CD4-positive, CD25-positive, alpha-beta regulatory T cell (primary cell): ENCODE measurements at places on chromosomes 7 and 10. TPM values are rescaled to one million over a fixed set of nuclear protein-coding genes. Genes with fewer than 3 reads are reported as not detected.

DNA sequence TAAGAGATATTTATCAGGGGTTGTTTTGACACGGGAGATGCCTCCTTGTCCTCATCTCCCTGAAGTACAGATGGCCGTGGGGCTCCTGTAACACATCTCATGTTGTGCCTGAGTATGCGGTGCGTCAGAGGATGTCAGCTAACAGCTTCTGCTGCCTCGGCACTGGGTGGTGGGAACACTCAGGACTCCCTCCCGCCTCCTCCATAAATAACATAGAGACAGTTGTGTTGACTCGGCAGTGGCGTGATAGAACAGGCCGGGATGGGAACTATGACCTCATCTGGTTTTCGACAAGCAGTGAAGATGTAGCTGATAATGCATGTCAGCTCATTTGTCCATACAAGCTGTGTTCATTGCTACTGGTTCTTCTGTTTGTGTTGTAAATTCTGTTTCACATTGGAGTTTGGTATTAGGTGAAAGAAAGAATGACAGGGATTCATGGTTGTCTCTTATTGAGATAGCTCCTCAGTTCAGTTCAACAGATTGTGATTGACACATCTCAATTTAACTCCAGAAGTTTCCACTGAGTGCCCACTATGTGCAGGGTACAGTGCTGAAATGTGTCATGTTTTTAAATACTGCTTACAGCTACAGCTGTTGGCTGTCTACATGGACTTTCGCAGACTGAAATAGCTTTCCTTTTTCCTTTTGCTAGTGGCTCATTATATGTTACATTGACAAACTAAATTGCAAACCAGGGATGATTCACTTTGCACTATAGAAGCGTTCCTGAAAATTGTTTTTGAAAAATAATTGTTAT, 87.4 kb downstream of the CHN2 start:
- no peak for DNase-seq
- no peak overlapping the region for H3K27ac ChIP-seq
- no peaks in the 10 kb centered on the region for H3K27me3 ChIP-seq
- H3K36me3 ChIP-seq = no peaks in the 10 kb centered on the region
- no peak overlapping the region for H3K4me3 ChIP-seq

DNA sequence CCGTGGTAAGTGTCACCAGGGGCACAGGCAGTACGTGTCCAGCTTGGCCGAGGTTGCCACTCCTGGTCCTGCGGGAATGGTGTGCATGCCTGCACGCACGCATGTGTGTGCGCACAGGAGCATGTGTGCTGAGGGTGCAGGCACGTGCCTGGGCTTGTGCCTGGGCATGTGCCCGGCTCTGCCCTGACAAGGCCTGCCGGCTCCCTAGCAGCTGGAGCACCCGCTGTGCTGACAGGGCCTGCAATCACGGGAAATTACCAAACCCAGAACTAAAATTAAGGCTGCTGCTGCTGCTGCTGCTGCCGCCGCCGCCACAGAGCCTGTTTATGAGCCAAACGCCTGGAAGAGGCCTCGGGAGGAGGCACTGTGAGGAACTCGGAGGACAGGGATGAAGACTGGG, 28.7 kb downstream of the GHRHR start:
- no peak overlapping the region for H3K27ac ChIP-seq
- no peak overlapping the region for H3K4me3 ChIP-seq
- H3K4me1 ChIP-seq = peaks cover 12% of the 10 kb centered on the region
- DNase-seq = no peak
- no peaks in the 10 kb centered on the region for H3K27me3 ChIP-seq

- DNase-seq = no peak
- H3K27ac ChIP-seq = peak overlapping the region; percentile 52
- no peak overlapping the region for H3K4me3 ChIP-seq
- H3K4me1 ChIP-seq = peaks cover 53% of the 10 kb centered on the region
- H3K36me3 ChIP-seq = peaks cover 89% of the 10 kb centered on the region
Observed at GRCh38 chr7:50376056-50376820, 71.7 kb downstream of the IKZF1 start.

DNA sequence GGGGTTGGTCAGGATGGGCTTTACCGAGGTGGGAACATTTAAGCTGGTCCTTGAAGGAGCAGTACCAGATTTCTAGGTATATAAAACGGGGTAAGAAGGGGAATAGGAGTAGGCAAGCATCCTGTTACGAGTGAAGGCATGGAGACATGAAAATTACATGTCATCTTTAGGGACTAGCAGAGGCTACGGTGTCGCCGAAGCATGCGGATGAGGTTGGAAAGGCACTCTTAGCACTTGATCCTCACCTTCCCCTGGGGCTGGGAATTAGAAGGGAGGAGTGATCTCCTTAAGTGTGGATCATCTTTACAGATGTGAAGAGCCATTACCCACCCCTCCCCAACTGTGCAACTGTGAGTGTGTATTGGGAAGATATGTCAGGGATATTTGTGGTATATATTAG, 13.8 kb upstream of the ZRANB1 start:
- H3K4me1 ChIP-seq = no peaks in the 10 kb centered on the region
- H3K36me3 ChIP-seq = peaks cover 6% of the 10 kb centered on the region
- H3K27ac ChIP-seq = no peak overlapping the region
- H3K4me3 ChIP-seq = no peak overlapping the region

GRCh38 chr7:158500651-158501052, 87.0 kb downstream of the PTPRN2 start:
- H3K36me3 ChIP-seq = no peaks in the 10 kb centered on the region
- DNase-seq = no peak
- H3K27ac ChIP-seq = no peak overlapping the region
- no peaks in the 10 kb centered on the region for H3K4me1 ChIP-seq
- H3K4me3 ChIP-seq = no peak overlapping the region

DNA sequence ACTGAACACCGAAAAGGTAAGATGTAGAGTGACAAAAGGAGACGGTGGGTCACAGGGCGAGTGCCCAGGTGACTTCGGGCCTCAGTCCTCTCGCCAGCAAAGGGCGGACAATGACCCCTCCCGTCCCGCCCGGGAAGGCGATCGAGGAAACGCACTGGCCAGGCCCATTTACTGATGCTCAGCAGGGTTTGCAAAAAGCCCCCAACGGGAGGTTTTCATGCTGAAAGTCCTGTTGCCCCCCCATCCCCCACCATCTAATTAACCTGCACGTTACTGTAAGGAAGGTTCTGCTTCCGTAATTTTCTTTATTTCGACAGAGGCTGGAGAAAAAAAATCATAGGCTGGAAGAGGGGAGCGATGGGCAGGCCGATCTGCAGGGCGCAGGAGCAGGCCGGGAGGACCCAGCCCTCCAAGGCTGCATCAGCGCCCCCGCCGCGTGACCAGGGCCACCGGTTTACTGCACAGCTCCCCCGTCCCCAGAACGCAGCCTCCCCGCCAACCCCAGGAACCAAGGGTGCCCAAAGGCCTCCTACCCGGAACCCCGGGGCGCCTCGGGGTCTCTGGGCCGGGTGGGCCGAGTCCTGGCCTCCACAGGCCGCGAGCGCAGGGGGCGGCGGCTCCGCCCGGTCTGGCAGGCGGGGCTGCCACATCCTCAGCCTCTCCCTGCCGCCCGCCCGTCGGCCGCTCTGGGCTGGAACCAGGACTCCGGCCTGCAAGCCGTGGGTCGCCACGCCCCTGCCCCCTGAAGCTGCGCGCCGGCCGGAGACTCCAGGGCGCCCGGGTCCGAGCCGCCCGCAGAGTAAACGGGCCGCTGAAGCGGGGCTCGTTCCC, 613 bp downstream of the OAT start:
- H3K27me3 ChIP-seq = peaks cover 6% of the 10 kb centered on the region
- peak overlapping the region; percentile 55 for H3K4me3 ChIP-seq
- peak; percentile 29 for DNase-seq
- H3K36me3 ChIP-seq = no peaks in the 10 kb centered on the region
- H3K4me1 ChIP-seq = peaks cover 12% of the 10 kb centered on the region

DNA sequence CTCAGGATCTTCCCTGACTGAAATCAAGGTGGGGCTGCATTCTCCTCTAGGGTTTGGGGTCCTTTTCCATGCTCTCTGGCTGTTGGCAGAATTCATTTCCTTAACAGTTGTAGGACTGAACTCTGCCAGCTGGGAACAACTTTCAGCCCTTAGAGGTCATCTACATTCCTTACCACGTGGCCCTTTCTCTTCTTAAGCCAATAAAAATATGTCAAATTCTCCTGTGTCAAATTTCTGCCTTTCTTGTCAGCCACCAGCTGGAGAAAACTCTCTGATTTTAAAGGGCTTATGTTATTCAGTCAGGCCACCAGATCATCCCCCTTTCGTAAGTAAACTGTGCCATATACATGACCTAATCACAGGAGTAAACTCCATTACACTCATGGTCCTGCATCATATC, 95.3 kb upstream of the IL6 start:
- no peak overlapping the region for H3K4me3 ChIP-seq
- no peak overlapping the region for H3K27ac ChIP-seq
- peaks cover 15% of the 10 kb centered on the region for H3K27me3 ChIP-seq

GRCh38 chr10:133197786-133198185, 32.2 kb upstream of the UTF1 start:
- DNase-seq = no peak
- no peak overlapping the region for H3K4me3 ChIP-seq
- H3K27ac ChIP-seq = no peak overlapping the region
- no peaks in the 10 kb centered on the region for H3K27me3 ChIP-seq

DNA sequence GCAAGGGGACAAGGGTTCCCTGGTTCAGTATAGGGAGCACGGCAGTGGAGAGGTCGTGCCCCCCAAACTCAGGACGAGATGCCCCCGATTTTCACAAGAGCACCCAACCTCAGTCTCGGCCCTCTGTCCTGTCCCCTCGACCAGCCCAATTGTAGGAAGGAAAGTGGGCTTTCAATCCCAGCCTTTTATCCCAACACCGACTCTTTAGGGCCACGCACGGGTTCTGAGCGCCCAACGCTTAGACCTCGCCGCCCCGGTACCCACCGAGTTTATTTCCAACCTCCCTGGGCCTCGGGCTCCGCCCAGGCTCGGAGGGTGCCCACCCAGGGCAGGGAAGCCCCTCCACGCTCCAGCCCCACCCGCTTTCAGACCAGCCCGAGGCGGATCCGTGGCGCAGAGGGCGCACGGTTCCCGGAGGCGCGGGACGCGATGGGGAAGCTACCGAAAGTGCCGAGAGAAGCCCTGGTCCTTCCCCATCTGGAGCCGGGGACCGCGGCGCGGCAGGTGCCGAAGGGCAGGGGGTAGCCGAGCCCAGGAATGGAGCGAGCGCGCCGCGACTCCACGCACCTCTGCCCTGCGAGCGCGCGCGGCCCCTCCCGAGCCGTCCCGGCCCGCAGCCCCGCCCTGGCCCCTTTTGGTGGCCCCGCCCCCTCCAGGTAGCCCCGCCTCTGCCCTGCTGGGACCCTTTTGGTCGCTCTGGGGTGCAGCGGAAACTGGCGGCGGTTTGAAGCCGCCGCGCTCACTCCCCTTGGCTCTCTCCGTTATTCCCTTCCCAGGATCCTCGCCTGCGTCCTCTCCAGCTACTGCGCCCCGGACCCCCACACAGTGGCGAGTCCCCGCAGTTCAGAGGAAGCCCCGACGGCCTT, 20.4 kb downstream of the GRID2IP start:
- DNase-seq = peak; percentile 55
- H3K27me3 ChIP-seq = peaks cover 4% of the 10 kb centered on the region
- no peak overlapping the region for H3K27ac ChIP-seq
- H3K4me1 ChIP-seq = peaks cover 11% of the 10 kb centered on the region

GRCh38 chr7:16509829-16510228, 16.8 kb upstream of the LRRC72 start:
- H3K27me3 ChIP-seq = no peaks in the 10 kb centered on the region
- no peak overlapping the region for H3K27ac ChIP-seq
- H3K4me1 ChIP-seq = no peaks in the 10 kb centered on the region

- no peak overlapping the region for H3K27ac ChIP-seq
- no peak for DNase-seq
- no peaks in the 10 kb centered on the region for H3K27me3 ChIP-seq
- H3K4me3 ChIP-seq = no peak overlapping the region
- H3K4me1 ChIP-seq = no peaks in the 10 kb centered on the region
Observed at GRCh38 chr10:42428534-42428933, 209.8 kb downstream of the ZNF33B start.

DNA sequence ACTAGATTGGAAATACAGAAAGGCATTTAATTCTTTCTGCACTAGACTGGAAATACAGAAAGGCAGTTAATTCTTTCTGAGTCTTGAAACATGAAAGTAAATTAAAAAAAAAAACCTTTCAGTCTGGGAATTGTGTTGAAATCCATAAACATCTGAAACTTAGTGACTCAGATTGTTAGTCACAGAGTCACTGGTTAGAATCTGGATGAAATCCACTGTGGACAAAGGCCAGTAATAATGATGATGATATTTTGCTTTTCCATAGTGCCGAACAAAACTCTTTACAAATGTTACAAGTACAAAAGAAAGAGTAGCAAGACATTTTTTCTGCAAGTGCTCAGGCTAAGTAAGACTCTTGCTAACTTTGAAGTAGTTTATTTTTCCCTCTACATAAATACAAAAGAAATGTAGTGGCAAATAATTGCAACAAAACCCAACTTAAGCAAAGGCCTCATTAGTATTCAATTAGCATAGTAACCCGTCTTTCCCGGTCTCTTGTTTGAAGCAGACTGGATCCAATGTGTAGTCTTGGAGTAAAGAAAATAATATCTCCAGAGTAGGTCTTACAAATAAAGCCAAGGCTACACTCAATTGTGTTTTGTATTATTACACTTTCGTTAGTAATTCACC, 5.8 kb upstream of the PRTFDC1 start:
- no peak overlapping the region for H3K27ac ChIP-seq
- no peak for DNase-seq
- no peaks in the 10 kb centered on the region for H3K36me3 ChIP-seq
- no peak overlapping the region for H3K4me3 ChIP-seq
- peaks cover 2% of the 10 kb centered on the region for H3K27me3 ChIP-seq
- H3K4me1 ChIP-seq = peaks cover 1% of the 10 kb centered on the region

GRCh38 chr7:14000247-14000646, 10.8 kb upstream of the ETV1 start:
- no peaks in the 10 kb centered on the region for H3K27me3 ChIP-seq
- no peak for DNase-seq
- H3K4me1 ChIP-seq = no peaks in the 10 kb centered on the region
- H3K36me3 ChIP-seq = no peaks in the 10 kb centered on the region

- peak overlapping the region; percentile 75 for H3K27ac ChIP-seq
- peak; percentile 84 for DNase-seq
- peaks cover 10% of the 10 kb centered on the region for H3K36me3 ChIP-seq
Observed at GRCh38 chr7:55469271-55469681, 103.0 kb downstream of the VOPP1 start.

- H3K36me3 ChIP-seq = no peaks in the 10 kb centered on the region
- DNase-seq = no peak
- no peaks in the 10 kb centered on the region for H3K4me1 ChIP-seq
Observed at GRCh38 chr7:78141522-78142281, 343.1 kb downstream of the PHTF2 start.

Gene AKR1C2
- not detected for total RNA-seq

Gene SLC26A3
- not detected for total RNA-seq

Gene LDB3
- total RNA-seq = not detected

Gene C10orf62
- total RNA-seq = not detected

Gene CPA2
- not detected for total RNA-seq

Gene ADCYAP1R1
- total RNA-seq = not detected

Gene PNLIPRP1
- total RNA-seq = not detected

Gene ANXA7
- total RNA-seq = 108 TPM

Gene C10orf71
- total RNA-seq = not detected

Gene KLF14
- total RNA-seq = not detected
